ENCODE measurements at places on chromosomes 1 and 21. TPM values are rescaled to one million over a fixed set of nuclear protein-coding genes. Genes with fewer than 3 reads are reported as not detected.

- DNase-seq: no peak
- H3K27ac ChIP-seq: no peak overlapping the region
- H3K36me3 ChIP-seq: no peaks in the 10 kb centered on the region
Observed at GRCh38 chr21:20661745-20662422, 336.3 kb upstream of the NCAM2 start.

GRCh38 chr1:202067188-202067974 lies 55.3 kb upstream of the GPR37L1 start:
- DNase-seq: no peak
- H3K4me1 ChIP-seq: peaks cover 38% of the 10 kb centered on the region
- H3K36me3 ChIP-seq: no peaks in the 10 kb centered on the region
- H3K27ac ChIP-seq: no peak overlapping the region

ETV3 gene
- 26.2 TPM for total RNA-seq

DNA sequence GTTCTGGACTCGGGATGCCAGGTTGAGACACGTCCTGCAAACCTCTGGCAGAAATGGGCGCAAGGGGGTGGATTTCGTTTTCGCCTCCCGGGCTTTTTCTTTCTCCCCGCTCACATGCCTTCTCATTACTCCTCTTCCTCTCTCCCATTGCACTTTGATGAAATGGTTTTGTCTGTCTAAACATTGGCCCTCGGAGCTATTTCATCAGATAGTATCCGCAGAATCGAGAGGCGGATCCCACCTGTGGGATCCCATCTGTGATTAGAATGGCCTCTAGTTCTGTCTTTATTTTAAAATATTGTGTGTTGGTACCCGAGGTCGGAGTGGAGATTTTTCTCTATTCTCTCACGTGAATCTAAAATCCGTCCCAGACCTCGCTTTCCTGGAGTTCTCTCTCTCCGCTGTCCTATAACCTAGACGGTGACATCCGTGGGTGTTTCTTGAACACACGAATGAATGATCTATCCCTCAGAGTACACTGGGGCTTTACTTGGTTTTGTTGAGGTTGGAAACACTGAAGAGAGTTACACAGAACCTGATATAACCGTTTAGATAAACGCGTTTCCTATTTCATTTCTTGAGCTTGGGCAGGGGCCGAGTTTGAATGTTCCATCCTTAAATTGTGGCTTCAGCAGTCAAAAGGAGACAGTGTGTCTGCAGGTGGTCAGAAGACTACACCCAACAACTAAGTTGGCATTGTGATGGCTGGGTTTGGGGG lies 2.0 kb downstream of the EDARADD start:
- H3K4me1 ChIP-seq: peaks cover 12% of the 10 kb centered on the region
- no peaks in the 10 kb centered on the region for H3K27me3 ChIP-seq
- DNase-seq: no peak
- no peaks in the 10 kb centered on the region for H3K36me3 ChIP-seq

IL22RA1 gene
- 4.2 TPM for total RNA-seq

DNA sequence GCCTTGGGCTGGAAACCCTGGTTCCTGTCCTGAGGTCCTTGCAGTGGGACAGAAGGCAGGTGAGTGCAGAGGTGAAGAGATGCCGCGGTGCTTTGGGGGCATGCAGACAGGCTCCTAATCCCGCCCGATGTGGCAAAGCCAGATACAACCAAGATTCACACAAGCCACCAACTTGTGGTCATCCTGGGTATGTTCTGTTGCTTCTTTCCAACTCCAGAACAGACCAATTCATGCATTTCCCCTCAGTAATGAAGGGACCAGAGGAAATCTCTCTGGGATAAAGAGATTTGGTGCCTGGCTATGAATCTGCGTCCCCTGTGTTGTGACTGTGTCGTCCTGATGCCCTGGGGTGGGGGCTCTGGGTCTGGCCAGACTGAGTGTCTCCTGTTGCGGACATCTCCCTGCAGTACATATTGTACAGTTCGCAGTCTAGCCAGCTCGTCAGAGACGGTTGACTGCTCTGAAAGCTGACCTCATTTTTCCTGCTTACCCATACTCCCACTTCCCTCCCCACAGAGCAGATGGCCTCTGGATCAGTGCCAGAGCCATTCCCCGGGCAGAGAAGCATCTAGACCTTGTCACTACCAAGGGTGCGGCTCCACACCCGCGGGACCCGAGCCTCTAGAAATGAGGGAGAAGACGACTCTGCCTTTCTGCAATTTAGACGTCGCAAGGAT lies 216.3 kb downstream of the KIF26B start:
- peaks cover 96% of the 10 kb centered on the region for H3K27me3 ChIP-seq
- no peak overlapping the region for H3K27ac ChIP-seq
- DNase-seq: no peak
- no peaks in the 10 kb centered on the region for H3K4me1 ChIP-seq
- H3K36me3 ChIP-seq: no peaks in the 10 kb centered on the region
- H3K4me3 ChIP-seq: no peak overlapping the region

- no peaks in the 10 kb centered on the region for H3K27me3 ChIP-seq
- DNase-seq: no peak
- H3K4me1 ChIP-seq: peaks cover 9% of the 10 kb centered on the region
- H3K36me3 ChIP-seq: no peaks in the 10 kb centered on the region
Observed at GRCh38 chr1:212415107-212415841, 588 bp upstream of the PACC1 start.

- H3K27ac ChIP-seq: no peak overlapping the region
- H3K27me3 ChIP-seq: no peaks in the 10 kb centered on the region
- DNase-seq: no peak
Observed at GRCh38 chr1:161864577-161864976, 98.5 kb downstream of the ATF6 start.
